ENCODE measurements at places on chromosomes 2 and 18.

DNA sequence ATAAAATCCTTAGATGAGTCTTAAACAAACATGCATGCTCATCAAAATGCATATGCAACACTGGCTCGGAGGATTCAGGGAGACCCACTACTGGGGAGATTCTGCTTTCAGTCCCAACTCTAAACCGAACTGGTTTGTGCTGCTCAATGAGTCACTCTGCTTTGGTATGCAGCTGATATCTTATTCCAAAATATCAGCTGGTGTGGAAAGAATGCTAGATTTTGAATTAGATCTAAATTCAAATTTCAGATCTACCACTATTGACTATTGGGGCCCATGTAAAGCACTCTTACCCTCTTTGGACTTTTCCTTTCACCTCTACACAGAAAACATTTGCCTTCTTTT, 39.2 kb upstream of the TTN start:
- no peak for DNase-seq

DNA sequence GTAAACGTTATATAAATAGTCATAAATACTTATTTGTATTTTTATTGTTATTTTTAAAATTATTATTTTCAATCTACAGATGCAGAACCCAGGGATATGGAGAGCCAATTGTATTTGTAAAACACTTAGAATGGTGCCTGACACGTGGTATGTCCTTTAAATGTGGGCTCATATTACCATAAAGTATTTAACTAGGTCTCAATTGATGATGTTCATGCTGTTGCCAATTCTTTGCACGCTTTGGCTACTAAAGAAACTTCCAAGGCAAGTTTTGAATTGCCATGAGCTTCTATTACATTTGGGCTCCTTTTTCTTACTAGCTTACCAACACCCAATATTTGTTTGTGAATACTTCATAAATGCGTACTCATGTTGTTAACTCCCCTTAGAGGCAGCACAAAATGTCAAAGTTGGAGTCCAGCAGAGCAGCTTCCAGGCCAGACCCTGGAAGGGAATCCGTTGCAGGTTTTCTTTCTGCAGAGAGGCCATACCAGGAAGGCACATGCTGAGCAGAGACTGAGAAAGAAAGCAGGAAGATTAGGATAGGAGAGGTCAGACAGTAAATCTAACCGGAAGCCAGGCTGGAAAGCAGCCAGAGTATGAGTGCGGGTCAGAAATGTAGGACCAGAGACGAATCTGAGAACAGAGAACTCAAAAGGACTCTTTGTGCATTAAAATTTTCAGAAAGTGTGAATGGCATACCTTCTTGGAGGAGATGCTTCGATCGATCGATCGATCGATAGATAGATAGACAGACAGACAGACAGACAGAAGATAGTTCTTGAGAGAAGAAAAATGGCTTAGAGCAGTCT, 4.2 kb upstream of the NOSTRIN start:
- DNase-seq = no peak

DNA sequence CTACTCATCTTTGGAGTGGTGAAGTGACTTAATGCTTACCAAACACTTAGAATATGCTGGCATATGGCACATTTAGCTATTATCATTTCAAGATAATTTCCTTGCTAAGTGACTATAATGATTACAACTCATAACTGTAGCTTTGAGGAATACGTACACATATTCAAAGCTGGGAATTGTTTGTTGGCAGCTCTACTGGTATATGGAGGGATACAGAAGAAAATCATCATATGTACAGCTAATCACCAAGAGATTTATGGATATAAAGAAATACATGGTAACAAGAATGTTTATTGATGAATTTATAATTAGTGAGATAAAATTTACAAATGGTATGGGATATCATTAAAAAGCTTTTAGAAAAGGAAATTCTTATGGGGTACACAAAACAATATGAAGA, 207.2 kb downstream of the GALNT13 start:
- DNase-seq = no peak

GRCh38 chr2:110865188-110865587, 132.8 kb downstream of the ACOXL start:
- no peak for DNase-seq

- DNase-seq = no peak
These were observed 24.6 kb upstream of the CREB1 start for GRCh38 chr2:207505171-207505570.

DNA sequence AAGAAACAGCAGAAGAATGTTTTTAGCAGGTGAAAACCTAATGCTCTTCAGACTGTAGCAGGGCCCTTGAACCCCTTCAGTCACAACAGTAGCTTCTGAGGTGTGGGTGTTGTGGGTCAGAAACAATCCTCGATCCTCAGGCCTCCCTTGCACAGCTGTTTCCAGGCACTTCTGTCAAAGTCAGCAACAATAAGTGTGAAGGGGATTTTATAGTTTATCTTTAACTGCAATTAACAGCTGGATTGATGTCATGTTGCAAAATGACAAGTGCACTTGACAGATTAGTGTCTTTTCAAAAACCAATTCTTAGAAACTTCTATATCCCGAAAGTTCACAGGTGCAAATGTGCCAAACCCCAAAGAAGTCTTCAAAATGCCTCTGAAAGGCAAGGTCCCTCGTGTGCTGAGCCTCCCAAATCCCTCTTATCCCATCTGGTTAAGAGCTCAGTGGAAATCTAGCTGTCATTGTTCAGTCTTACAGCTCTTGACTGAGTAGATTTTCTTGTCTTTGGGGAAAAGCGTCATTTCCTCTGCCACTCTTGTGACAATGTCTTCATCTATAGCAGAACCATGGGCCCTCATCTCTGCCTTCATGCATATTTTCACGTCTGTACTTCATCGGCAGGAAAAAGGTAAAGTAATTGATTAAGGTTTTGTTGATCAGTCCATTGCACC, 29.6 kb downstream of the M1AP start:
- DNase-seq = no peak

DNA sequence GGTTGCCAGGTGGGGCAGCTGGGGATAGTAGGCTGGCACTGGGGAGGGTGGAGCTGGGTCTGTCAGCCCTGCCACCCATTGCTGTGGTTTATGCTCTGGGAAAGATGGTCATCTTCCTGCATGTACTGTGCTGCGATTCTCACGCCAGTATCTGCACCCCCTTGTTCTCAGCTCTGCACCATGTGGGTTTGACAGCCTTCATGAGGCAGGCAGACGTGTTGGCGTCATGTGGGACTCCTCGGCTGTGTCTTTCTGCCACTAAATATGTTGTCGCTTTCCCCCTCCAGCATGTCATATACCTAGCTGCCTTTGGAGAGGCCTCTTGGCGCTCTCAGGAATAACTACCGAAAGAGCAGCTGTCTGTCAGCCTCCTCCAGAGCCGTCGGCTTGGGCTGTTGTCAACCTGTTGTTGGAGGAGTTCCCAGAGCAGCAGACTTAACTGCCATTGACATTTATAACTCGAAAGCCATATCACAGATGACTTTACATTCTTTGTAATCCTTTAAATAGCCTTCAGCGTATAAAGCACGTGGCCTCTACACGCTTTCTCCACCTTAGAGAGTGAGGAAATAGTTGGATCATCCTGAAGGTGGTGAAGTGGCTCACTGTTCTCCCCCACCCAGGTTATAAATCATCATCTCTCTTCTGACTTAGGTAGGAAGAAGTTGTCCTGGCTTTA, 80.4 kb upstream of the MGAT5 start:
- no peak for DNase-seq

DNA sequence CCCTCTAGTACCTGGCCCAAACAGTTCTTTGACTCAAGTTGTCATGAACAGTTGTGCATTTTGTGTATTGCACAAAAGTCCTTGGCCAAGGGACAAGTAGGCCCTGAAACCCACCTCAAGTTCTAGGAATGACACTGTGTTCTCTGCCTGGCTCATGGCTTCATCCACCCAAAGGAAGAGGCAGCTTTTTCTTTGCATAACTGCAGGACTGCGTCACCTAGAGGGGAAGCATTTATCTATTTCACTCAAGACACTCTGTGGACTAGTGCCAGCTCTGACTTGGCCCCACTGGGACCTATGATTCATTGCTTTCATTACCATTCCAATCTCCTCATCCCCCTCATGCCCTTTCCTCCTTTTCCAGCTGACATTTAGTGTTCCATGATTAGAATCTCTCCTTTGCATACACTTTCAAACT, 119.3 kb upstream of the SIX2 start:
- DNase-seq = no peak

DNA sequence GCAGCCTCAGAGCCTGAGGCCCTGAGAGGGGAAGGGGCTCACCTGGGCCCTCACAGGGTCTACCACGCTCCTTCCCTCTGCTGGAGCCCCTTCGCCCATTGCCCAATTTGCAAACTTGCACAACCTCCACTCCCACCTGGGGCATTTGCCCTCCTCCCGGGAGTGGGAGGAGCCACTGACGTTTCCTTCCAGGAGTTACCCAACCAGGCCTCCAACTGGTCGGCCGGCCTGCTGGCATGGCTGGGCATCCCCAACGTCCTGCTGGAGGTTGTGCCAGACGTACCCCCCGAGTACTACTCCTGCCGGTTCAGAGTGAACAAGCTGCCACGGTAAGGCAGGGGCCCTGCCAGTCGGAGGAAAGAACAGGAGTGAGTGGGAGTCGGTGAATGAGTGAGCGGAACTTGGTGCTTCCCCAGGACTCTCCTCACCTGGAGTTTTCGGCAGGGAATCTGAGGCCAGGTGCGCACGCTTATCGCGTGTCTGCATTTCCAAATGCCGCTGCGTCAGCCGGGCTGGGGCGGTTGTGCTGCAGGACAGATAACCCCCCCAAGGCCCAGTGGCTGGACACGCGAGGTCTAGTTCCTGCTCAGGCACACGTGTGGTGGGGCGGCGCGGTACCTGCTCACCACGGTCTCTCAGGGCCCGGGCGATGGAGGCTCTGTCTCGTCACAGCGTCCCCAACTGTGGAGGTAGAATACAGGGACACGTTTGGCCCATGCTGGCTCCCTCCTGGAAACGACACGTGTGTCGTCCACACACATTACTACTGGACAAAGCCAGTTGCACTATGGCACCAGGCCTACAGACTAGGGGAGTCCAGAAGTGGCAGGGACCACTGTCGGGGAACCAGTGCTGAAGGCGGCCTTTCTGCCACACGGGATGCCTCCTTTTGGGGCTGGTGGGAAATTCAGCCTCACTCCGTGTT, 11.7 kb downstream of the ANO7 start:
- no peak for DNase-seq

- no peak for DNase-seq
These were observed 803.2 kb upstream of the POU3F3 start for GRCh38 chr2:104050656-104051242.

DNA sequence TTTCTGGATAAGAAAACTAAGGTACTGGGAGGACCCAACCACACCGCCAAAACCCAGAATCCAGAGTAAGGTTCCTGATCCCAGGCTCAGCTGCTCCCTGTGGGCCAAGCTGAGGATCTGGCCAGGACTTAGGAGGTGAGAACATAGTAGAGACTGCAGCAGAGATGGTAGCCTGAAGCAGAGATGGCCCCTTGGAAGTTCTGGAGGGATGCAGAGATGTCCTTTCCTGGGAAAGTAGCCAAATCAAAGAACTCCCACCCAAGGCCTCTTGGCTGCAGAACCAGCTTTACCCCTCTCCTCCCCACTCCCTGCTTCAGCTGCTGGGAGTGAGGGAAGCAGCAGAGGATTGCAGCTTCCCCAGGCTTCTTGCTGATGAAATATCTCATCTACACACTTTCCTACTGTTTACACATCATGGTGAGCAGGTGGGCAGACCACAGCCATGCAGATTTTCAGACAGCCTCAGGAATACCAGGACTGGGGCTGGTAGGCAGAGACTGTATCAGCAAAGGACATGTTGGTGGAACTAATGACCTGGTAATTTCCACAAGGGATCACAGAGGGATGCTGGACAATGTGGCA, 32.7 kb downstream of the TMEM17 start:
- no peak for DNase-seq

GRCh38 chr2:215692387-215693079, 256.7 kb upstream of the FN1 start:
- no peak for DNase-seq

GRCh38 chr2:18650221-18650620, 60.9 kb upstream of the NT5C1B start:
- DNase-seq = no peak
